ENCODE measurements at places on chromosomes 2 and 18.

- no peak for DNase-seq
Measured at GRCh38 chr2:236677368-236677767, 107.7 kb downstream of the ACKR3 start.

DNA sequence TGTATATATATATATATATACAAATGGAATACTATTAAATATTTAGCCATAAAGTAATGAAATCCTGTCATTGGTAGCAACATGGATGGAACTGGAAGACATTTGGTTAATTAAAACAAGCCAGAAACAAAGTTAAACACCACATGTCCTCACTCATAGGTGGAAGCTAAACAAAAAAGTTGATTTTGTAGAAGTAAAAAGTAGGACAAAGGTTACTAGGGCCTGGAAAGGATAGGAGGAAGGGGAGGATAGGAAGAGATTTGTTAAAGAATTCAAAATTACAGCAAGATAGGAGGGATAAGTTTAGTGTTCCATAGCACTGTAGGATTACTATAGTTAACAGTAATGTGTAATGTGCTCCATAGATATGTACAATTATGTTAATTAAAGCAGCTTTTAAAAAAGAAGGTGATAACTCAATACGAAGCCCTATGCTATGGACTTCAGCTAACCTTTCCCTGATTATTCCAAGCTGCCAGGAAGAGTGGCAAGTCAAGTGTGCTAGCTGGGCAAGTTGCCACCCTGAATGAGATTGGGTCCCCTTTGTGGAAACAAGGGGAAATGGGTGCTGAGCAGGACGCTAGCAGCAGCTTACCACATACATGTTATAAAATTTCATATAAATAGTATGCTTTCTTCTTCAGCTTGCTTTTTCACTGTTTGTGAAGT is 12.3 kb downstream of the MERTK start:
- DNase-seq = no peak

GRCh38 chr2:130877258-130877657 is 40.5 kb downstream of the ARHGEF4 start:
- no peak for DNase-seq

- no peak for DNase-seq
Measured at GRCh38 chr2:181294979-181295378, 162.2 kb upstream of the ITGA4 start.

GRCh38 chr18:49625021-49625691 is 63.3 kb downstream of the LIPG start:
- DNase-seq = no peak

GRCh38 chr2:108993095-108993937 is 4.3 kb upstream of the EDAR start:
- no peak for DNase-seq

DNA sequence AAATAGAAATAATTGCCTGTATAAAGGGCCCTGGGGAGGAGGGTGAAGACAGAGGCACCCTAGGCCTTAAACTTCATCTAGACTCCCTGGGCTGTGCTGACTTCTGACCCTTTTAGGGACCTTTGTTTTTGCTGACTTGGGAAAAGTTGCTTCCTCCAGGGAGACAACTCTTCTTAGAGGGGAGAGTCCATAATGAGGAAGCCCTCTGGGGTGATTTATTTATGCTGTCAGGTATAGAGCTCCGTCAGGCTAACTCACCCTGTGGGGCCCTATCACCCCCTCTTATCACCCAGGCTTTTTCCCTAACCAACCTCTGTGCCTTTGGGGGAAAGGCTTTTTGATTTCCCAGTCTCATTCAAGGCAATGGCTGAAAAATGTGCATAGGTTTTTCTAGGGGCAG is 8.1 kb downstream of the ONECUT2 start:
- DNase-seq = no peak

DNA sequence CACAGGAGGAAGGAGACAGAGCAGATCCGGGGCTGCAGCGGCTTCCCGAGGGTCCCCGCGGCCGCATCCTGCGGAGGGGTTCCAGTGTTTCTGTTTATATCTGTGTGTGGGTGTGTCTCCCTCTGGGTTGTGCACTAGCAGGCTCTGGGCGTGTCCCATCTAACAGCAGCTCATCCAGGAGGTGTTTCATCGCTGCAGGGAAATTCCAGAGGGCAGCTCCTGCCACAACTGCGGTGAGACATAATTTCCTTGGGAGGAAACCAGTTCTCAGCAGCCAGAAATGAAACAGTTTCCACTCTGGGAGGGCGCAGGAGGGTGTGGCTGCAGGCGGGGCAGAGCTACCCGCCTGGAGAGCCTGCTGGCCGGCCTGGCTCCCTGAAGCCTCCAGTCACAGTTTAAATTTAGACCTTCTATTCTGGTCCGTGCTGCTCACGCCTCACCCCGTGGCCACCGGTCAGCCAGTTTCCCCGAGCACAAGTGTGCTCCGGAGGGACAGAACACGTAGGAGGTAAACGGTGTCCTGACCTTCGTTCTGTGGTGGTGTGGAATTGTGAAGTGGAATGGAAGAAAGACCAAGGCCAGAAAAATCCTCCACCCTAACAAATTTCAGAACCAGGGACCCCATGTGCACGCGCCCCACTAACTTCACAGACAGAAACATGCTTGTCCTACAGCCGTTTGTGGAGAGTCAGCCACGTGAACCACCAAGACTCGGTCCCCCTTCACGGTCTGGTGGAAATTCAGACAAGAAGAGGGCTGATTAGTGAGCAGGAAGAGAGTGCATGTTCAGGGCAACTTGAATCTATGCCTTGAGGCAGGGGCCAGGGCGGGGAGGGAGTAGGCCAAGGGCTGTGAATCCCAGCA is 50.2 kb downstream of the TEX44 start:
- no peak for DNase-seq

DNA sequence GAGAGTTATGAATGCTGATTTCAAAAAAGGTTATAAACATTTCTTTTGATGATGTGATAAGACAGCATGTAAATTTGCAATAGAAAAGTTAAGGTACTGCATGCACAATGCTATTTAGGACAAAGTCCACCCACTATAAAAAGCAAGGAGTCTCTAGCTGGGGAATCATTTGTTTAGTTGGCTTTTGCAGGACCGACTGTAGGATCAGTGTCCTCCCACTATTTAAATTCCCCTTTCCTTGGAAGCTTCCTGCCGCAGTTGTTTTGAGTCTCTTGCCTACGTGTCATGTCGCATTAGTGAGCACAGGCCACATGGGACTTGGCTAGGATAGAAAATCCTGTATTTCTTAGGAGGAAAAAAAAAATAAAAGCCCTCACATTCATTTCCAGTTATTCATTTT is 13.1 kb downstream of the QPCT start:
- DNase-seq = no peak

DNA sequence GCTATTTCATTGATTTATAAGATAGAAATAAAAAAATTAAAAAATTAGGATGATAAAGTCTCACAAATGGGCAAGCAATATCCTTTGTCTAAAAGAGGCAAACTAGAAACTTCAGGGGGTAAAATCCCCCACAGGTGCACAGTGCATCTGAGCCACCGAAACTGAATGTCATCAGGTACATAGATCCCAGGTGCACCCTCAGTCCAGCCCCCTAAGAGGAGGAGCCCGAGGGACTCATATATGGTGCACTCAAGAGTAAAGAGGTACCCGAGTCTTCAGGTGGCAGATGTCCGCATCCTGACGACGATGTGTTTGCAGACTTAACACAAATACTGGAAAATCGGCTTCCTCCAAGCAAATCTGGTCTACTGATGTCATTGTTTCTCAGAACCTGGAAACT is 11.3 kb downstream of the QPCT start:
- no peak for DNase-seq

GRCh38 chr2:37894047-37894446 is 31.0 kb upstream of the RMDN2 start:
- DNase-seq = no peak

DNA sequence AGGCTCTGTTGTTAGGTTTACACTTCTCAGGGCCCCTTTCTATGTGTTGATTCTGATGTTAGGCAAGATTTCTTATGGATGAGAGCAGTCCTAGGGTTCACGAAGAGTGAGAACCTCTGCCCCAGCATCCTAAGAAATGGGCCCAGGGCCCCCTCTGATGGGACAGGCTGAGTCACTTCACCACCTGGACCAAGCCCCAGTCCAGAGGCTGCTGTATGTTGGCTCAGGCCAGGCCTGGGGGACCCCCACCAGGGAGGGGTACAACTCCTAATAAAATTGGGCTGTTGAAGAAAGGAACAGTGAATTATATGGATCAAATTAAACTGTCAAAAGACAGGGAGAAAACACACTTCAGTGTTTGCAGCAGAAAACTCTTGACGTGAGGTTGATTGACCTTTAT is 365.9 kb upstream of the HS6ST1 start:
- no peak for DNase-seq

- no peak for DNase-seq
Measured at GRCh38 chr2:126852361-126852760, 46.3 kb upstream of the TEX51 start.

GRCh38 chr18:76490670-76491472 is 4.2 kb downstream of the ZNF516 start:
- DNase-seq = no peak

DNA sequence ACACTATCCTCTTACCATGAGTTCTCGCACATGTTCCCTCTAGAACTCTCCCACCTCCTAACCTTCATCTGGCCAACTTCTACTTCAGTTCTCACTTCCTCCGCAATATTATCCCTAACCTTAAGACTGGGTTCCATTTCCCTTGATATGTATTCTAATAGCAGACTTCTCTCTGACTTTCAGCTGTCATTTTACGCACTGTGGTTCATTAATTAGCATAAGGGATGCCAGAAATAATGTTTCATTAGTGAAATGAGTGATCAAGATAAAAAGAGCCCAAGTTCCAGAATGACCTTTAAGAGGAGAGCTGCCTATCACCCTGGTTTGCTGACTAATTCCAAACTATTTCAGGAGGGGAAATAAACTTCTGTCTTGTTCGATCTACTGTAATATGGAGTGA is 108.6 kb upstream of the CCDC150 start:
- DNase-seq = no peak

- no peak for DNase-seq
Measured at GRCh38 chr2:62461707-62462106, 44.3 kb downstream of the TMEM17 start.

DNA sequence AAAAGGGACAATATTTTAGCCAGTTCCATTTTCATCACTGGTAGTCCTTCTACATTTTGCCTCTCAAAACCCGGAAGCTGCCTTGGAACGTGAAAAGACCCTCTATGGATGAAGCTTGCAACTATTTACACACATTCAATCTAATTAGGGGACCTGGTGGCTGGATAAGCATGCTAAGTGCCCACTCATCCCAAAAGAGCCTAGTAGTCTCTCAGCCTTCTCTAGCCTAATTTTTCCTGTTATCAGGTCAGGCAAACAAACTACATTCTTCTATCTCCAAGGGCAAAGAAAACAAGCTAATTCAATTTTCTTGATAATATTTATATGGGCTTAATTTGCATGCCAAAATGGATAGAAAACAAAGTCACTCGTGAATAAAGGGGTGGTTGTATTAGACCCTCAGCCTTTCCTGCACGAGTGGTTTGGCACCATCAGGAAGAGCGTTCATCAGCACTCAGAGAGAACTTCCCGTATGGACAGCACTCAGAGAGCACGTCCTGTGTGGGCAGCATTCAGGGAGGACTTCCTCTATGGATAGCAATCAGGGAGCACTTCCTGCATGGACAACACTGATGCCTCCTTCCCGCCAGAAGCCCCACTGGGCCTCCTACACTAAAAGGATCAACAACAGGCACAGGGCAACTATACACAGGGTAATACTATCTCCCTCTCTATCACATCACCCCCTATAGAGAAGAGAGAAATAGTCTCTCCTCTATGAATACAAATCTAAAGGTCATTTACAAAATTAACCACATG is 122.2 kb downstream of the RBMS1 start:
- no peak for DNase-seq

DNA sequence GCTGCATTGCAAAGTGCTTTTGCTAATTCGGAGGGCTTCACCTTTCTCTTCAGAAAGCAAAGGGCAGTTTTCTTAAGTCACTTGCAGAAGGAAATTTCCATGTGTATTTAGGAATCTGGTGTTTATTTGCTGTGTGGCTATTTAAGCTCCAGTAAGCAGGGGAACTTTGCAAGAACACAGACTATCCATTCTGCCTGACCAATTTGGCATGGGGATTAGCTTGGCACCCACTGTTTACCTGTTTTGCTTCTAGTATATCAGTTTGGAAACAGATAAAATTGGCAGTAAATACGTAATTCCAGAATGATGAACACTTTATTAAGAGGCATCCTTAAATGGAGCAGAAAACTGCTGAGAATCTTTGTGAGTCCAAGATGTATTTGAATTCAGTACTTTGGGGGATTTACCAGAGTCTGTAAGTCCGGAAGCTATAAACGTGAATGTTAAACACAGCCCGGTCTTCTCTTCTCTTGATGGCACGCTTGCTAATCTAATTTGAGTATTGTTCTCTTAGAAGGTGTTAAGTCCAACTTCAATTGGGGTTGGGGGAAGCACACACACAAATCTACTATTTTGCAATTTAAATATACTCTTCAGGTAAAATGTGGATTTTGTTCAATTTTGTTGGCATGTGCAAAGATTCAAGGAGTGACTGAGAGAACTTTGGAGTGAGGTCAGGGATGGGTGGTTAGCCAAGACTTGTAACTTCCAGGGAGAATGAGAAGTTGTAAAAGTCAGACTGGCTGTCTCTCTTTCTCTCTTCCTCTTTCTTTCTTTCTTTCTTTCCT is 650 bp downstream of the ACKR3 start:
- no peak for DNase-seq

Data from KG1 (cell line).